ENCODE measurements at places on chromosomes 11 and 22.

DNA sequence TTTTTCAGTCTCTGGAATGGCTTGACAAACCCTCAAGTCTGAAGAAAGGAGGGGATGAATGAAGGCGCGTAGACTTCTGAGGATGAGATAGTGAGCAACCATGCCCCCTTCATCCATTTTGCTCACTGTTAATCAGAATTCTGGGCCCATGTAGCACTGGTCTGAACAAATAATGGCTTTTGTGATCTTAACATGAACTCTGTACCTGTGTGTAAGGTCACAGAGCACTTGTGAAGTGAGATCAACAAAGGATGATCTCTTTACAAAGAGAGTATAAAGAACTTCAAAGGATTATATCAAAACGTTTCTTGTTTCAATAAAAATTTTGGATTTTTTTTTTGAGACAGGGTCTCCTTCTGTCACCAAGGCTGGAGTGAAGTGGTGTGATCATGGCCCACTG is 976.7 kb downstream of the OPCML start:
- no peak for DNase-seq

DNA sequence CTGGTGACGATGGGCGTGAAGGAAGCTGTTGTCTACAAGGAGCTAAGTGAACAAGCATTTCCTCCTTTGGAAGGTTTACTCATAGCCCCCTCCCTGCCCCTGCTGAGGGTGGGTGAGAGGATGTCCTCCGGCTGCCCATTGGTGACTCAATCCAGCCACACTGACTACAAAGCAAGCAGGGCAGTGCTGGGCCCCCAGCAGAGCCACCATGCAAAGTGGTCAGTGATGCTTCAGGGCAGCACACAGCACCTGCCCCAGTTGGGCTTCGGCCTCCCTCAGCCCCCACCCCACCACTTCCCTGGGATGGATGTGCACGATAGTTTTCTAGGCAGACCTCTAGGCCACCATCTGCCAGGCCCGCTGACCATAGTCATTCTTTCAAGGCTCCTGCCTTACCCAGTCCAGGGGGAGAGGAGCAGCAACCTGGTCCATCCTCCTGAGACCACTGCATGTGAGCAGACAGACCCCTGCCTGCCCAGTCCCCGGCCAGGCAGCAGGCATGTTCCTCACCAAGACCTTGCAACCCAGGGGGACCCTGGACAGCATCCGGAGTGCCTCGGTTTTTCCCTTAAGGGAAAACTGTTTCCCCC is 125.1 kb downstream of the BCR start:
- DNase-seq: no peak

GRCh38 chr22:39178206-39179111 is 26.0 kb upstream of the CBX7 start:
- DNase-seq: no peak

- DNase-seq: no peak
Measured at GRCh38 chr11:92758241-92758780, 211.1 kb upstream of the MTNR1B start.

DNA sequence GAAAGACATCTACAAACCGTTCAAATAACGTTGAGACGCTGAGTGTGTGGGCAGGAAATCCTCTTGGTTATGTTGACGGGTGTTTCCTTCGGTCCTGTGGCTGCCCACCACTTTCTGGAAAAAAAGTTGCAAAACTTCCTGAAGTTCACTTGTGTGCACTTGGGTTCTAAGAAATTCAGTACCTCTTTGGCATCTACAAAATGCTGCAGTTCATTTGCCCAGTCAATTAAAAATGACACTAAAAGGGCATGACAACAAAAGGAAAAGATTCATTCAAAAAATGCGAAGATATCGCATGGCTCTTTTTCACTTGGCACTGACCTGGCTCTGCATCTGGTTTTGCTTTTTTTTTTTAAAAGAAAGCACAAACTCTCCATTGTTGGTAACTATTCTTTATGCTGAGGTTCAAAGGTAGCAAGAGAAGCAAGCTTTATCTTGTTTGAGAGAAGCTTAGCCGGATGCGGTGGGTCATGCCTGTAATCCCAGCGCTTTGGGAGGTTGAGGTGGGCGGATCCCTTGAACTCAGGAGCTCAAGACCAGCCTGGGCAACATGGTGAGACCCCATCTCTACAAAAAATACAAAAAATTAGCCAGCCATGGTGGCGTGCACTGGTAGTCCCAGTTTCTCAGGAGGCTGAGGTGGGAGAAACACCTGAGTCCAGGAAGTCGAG is 10.6 kb upstream of the XBP1 start:
- no peak for DNase-seq

DNA sequence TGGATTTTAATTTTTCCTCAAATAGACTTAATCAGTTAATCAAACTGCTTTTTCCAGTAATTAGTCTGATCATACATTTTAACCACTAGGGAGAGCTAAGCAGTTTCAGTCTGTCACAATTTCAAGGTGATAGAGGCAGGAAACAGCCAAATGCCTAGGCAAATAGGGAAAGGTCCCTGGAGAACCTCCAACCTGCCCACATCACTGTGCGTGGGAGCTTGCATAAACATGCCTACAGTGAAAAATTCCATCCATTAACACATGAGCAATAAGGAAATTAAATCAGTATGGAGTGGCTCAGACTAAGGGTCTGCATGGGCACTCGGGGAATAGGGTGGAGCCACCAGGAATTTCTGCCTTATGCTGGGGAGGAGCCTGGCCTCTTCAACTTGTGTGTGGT is 74.6 kb downstream of the AASDHPPT start:
- DNase-seq: no peak

- DNase-seq: no peak
Measured at GRCh38 chr11:72354356-72355115, 79.8 kb downstream of the CLPB start.

DNA sequence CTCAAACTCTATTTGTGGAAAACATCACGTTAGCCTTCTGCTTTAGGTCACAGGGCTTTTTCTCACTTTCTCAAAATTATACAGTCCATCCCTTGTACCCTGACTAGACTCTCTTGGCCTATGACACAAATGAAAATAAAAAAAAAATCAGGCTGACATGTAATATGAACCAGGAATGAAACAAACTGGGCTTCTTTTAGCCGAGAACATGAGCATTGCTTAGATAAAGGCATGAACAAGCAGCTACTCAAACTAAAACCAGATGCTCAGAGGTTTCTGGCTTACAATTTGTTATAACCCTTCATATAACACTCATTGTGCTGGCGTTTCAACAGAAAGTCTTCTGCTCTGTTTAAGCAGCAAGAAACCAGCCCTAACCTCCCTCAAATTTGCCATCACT is 265.5 kb upstream of the NARS2 start:
- DNase-seq: peak; percentile 41

DNA sequence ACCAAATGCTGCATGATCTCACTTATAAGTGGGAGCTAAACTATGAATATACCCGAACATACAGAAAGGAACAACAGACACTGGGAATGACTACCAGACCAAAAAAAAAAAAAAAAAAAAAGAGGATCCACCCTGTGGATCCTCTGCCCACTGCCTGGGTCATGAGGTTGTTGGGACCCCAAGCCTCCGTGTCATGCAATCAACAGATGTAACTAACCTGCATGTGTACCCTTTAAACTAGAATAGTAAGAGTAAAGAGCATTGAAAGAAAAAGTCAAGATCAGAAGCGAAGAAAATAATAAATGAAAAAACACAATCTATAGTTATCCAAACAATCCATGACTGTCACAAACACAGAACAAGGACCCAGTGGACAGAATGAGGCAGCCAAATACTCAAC is 109.5 kb upstream of the TOP3B start:
- DNase-seq: no peak

- no peak for DNase-seq
Measured at GRCh38 chr22:23122992-23123803, 18.6 kb downstream of the RSPH14 start.

DNA sequence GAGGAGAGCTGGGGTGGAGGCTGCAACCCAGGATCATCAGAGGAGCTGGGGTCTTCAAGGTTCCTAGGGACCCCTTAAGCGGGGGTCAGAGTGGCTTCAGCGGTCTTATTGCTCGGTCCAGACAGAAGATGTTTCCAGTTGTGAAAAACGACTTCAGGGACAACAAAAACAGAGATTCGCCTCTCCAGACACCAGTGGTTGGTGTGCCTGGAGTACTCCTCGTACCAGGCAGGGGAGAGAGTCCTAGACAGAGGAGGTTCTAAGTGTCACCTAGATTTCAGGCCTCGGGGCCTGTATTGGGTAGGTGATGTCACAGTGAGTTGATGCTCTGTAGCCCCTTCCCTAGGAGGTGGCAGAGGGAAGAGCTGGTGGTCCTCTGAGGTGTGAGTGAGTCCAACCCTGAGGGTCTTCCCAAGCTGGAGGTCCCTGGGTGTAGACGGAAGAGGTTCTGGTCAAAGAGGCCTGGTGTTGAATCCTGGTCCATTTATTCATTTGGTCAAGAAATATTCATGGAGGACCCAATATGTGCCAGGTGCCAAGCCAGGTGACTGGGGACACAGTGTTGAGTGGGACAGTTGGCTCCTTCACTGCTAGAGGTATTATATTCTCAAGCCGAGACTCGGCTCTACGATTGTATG is 4.4 kb upstream of the IGLL5 start:
- DNase-seq: no peak

- DNase-seq: no peak
Measured at GRCh38 chr11:8296872-8297271, 33.2 kb upstream of the LMO1 start.

DNA sequence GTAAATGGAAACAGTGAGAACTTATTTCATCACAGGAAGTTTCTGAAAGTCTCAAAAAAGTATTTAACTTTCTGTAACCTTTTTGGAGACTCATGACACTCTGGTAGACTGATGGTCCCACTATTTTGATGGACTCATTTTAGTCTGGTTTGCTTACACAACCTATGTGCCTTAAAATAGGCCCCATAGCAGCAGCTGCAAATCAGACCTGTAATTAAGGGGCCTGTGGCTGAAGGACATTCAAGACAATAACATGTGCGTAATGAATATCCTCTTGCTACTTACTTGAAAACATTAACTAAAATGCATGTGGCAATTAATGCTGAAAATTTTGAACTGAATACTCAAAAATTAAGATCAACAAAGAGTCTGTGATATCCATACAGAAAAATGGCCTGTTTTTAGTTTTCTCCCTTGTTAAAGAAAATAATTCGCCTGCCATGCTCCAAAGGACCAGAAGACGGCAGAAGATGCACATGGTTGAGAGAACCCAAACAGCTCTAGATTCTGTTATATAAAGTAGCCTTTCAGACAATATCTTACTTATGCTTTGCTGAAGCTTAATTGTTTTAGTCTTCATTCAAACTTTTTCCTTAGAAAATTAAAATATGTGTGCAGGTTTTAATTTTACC is 568.5 kb downstream of the KCNA4 start:
- DNase-seq: no peak

- DNase-seq: no peak
Measured at GRCh38 chr22:48486558-48486957, 1341.1 kb downstream of the BRD1 start.

GRCh38 chr11:92311616-92312449 is 87.2 kb downstream of the FAT3 start:
- DNase-seq: no peak

- DNase-seq: no peak
Measured at GRCh38 chr22:24716602-24717001, 57.9 kb downstream of the PIWIL3 start.

DNA sequence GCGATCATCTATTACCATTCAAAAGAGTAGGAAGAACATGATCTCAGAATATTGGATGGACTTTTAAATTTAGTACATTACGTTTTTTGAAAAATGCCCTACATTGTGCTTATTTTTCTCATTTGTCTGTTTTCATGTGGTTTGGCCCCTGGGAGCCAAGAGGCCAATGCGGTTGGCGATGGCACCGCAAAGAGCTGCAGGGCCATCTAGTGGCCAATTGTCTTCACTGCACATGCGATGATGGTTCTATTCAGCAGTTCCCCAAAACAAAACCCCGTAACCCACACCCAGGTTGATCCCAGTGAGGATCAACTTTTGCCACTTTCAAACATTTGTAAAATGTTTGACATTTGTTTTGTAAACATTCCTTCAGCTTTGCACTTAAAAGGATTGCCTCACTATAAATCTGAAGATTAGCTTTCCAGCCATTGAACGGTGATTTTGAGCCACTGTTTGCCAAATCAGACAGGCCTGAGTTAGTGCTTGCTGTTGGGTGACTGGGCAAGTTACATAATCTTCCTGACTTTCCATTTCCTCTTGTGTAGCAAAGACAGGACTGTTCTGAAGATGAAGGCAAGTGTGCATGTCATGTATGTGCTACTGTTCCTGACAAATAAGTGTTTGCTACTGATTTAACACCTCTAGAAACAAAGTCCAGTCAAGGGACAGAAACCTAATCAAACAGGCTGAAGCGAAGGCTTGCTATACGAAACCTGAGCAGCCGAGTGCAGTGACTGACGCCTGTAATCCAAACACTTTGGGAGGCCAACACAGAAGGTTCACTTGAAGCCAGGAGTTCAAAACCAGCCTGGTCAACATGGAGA is 29.2 kb upstream of the XBP1 start:
- peak; percentile 7 for DNase-seq

DNA sequence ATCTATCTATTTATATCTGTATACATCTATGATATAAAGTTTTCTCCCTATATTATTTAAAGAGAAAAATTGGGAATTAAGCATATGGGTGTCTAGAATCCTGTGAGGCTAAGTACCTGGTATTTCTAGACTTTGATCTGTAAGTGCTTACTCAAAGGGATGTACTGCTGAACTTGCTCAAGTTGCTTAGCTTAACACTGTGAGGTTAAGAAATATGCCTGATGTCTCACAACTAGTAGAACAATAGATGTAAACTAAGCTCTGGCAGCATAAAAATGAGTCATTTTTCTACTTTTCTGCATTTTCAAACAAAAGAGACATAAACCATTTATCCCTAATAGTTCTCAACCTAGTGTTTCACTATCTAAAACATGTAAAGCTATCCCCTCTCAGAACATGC is 744.4 kb upstream of the ANO3 start:
- no peak for DNase-seq

GRCh38 chr11:11422411-11423128 is 69.5 kb upstream of the CSNK2A3 start:
- DNase-seq: no peak

GRCh38 chr11:8018484-8019313 is 31.6 kb downstream of the EIF3F start:
- DNase-seq: no peak

DNA sequence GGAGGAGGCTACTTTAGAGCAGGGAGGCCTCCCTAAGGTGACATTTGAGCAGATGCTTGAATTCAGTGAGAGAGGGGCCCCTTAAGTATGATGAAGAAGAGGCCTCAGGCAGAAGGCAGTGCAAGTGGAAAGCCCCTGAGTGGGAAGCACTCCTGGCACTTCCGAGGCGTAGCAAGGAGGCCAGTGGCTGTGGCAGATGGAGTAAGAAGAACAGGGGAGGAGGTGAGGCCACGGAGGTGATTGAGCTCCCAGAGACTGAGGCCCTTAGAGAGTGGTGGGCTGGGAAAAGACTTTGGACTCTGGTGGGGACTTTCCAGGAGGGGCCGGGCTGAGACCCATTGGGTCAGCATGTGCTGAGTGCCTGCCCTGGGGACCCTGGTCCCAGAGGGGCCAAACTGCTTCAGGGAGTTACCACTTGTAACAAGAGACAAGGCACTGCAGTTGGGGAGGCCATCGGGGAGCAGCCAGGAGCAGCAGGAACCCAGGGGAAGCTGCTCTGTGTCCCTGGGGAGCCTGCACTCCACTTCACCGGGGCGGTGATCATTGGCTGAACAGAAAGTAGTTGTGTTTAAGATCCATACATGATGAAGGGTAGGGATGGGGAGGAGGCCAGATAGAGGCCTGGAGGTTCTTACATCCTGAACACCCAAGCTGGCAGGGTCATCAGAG is 2.5 kb upstream of the CENPM start:
- DNase-seq: no peak

- DNase-seq: no peak
Measured at GRCh38 chr22:48744283-48744641, 1083.4 kb downstream of the BRD1 start.

- no peak for DNase-seq
Measured at GRCh38 chr11:103947546-103947919, 88.9 kb upstream of the DDI1 start.

All from AG04449 (cell line).